ENCODE measurements at places on chromosomes 3 and 15.

- no peak for DNase-seq
Observed at GRCh38 chr3:48151807-48152427, 36.3 kb downstream of the CDC25A start.

DNA sequence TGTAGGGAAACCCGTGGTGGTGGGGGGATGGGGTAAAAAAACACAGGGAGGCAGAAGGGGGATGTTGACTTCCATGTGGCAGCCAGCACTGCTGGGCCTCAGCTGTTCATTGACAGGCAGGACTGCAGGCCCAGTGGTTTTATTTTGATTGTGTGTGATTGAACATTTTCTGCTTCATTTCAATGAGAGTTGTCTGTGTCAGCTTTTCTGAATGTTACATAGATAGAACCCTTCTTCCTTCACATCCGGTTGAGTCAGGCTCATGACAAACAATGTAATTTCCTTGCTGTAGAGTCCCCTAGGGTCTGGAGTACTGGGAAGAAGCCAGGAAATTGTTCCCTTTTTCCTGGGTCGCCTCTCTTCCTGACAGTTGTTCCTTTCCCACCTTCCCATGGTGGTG lies 8.2 kb upstream of the RPP25 start:
- DNase-seq = no peak

- no peak for DNase-seq
Observed at GRCh38 chr3:89067736-89068135, 39.7 kb upstream of the EPHA3 start.

DNA sequence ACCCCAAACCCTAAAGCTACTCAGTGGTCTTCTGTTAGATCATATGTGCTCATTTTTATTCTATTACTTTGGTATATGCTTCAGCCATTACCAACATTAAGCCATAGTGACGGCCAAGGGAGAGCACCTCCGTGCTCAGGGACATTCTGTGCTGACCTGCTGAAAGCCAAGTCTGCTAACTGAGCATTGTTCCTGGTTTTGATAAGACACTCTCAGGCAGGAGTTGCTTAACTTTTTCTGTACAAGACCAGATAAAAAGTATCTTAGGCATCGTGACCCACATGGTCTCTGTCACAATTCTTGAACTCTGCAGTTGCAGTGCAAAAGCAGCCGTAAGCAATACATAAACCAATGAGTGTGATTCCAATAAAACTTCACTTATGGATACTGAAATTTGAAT lies 100.6 kb downstream of the KLHL25 start:
- DNase-seq = no peak

DNA sequence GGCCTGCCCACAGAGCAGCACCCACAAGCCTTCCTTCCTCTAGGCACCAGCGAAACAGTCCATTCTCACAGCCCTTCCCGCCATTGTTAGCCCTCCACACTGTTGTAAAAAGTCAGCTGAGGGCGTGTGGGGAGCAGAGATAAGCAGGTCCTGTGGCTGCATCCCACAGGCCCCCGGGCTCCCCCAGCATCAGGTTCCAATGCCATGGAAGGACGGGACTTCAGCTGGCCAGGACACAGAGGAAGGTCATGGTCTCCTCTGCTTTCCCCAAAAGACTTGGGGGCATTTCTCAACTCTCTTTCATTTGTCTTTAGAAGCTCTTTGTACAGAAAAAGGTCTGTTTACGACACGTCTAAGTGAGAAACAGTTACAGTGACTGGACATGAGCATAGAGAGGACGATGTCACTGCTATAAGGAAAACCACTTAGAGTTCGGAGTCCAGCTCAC lies 85.2 kb upstream of the HERC1 start:
- no peak for DNase-seq

DNA sequence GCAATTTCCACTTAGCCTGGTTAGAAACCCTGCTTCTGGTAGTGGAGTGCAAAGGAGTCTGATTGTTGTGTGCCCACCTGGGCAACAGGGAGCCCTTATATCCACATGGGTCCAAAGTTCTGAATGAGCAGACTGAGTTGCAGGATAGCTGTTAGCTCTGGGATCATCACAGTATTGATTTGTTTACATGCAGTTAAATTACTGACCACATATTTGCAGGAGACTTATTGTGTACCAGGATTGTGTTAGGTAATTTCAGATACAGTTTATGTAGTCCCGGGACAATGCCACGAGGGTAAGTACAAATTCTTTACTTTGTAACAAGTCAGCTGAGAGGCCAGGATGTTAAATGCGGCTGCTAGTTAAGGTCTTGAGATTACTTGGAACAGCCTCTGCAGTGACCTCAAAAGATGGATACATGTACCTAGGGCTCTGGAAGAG lies 18.8 kb downstream of the ARHGEF26 start:
- DNase-seq = no peak

DNA sequence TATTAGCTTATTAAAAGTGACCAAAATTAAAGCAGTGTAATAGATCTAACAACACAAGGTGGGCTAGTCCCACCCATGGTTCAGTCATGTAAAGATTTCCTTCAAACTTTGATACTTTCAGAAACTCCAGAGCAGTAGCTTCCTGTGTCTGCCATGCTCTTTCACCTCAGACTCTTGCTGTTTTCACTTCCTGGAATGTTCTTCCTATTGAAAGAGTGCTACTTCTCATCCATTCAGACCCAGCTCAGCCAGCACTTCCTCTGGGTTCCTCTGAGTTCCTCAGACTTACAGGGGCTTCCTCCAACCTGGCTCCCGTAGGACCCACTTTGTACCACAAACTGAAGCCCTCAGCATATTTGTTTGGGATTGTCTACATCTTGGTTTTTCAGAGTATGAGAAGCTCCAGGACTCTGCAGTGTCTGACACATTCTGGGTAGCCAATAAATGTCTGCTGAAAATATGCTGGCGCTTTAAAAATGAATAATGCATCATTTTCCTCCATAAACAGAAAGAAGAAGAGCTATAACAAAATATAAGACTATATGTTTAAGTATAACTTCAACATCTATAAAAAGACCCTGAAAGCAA lies 18.0 kb downstream of the NCEH1 start:
- DNase-seq = no peak

- DNase-seq = no peak
Observed at GRCh38 chr3:169026543-169027182, 636.8 kb downstream of the MECOM start.

DNA sequence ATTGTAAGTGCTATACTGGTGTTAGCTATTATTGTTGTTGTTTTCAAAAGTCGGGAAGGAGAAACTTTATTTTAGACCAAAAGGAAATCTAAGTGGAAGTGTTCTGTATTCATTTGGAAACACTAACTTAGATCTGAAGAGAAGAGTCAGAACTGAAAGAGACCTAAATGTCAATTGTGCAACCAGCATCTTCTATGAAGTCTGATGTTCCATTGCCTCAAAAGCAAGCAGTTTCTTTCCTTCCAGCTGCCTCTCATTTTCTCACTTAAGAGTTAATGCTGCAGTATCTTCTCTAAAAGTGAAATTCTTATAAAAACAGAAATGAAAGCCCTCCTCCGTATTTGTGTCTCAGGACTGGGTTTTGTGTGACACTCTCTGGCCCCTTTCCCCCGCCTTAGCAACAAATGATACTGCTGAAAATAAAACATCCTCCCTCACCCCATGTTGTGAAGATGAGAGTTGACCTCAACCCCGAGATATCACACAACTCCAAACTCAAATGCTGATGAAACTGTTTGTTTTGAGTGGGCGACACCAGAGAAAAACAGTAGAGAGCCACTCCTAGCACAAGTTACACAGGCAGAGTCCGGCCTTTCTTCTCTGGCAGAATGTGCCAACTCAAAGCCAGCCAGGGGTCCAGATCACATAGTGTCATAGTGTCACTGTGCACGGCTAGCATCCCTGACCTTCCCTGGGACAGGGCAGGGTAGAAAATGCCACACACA lies 48.9 kb downstream of the GLDN start:
- no peak for DNase-seq

GRCh38 chr15:60726576-60726975 lies 247.6 kb upstream of the ICE2 start:
- DNase-seq = no peak

- DNase-seq = no peak
Observed at GRCh38 chr3:124075753-124076152, 83.8 kb upstream of the ROPN1 start.

GRCh38 chr3:143850877-143851276 lies 2.6 kb upstream of the SLC9A9 start:
- no peak for DNase-seq
